NCI-H1930 (cell line): ENCODE measurements at places on chromosomes 11 and 22.

DNA sequence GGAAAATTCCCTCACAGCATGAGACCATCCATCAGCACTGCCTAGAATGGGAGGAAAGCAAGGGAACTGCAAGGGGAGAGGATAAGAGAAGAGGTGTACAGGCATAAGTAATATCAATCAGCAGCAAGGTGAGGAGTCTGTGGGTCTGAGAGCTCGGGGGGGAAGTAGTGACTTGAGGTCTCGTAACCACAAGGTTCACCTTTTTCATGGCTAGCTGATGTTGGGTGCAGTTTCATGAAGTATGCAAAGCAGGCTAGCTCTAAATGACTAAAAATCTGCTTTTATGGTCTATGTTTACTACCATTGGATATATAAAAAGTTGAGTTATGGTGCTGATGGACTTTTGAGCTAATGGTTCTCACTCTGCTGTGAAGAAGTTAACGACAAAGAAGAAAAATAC, 35.8 kb downstream of the OR4C6 start:
- DNase-seq = no peak

GRCh38 chr11:64854534-64855502, 10.4 kb upstream of the CDC42BPG start:
- DNase-seq = no peak

DNA sequence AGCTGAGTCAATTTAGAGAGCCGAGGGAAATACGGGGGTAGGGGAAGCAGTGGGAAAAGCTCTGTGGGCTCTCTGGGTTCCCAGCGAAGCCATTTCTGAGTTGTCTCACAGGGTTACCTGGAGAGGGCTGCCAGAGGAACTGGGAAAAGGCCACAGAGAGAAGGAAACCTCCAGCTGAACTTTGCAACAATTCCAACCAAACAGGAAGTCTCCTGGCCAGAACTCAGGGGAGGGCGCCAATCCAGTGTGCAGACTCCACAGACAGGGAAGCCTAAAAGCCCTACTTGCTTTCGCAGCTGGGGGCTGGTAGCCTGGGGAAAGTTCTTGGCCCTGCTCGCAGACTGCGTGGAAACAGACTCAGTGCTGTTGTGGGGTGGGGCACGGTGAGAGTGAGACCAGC, 23.1 kb upstream of the GNAZ start:
- DNase-seq = no peak

- no peak for DNase-seq
These were observed 2.3 kb downstream of the RASL10A start for GRCh38 chr22:29313126-29313575.

DNA sequence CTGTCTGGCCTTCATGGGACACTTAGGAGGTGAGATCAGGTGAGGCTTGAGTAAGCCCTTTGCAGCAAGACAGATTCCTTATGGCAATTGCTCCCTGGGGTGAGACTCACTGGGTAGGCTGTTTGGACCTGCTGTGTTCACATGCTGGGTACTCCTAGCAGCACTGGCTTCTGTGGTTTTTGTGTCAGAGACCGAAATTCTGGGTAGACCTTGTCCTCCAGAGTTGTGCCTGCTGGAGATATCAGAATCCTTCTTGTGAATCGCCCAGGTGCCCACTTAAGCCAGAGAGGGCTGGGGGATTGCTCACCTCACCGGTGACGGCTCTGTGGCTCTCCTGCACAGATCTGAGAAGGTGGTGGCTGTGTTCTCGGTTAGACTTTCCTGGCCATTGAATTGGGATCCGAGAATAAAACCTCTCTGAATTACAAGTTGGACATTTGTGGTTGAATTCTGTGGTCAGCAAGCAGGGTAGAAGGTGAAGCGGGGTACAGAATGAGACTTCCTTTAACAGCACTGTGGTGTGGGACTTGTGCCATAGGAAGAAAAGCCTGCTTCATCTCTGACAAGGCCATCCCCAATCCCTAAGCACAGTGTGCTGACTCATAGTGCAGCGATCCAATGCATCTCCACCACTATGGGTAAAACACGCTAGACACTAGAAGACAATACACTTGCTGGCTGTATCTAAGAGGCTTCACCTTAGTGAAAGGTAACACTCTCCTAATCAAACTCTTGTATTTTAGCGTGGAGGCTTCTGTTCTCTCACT, 52.5 kb upstream of the TTC12 start:
- DNase-seq = no peak

DNA sequence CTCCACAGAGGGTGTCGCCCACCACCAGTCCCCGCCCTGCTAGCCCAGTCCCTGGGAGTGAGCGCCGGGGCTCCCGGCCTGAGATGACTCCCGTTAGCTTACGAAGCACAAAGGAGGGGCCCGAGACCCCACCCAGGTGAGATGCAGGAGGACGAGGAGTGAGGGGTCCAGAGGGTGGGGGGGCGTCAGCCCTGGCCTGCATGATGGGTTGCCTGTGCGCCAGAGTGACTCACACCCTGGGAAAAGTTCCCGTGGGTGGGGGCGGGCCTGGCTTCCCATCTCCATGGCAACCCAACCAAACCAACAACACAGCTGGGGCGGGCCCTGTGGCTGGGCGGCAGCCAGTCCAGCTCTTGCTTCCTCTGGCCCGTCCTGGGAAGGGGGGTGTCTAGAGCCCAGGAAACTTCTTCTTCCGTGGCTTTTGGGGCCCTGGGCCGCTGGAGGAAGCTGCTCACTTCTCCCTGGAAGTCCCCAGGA, 4.5 kb downstream of the GAS2L1 start:
- no peak for DNase-seq

GRCh38 chr11:88174709-88175568, at the start of gene RAB38:
RAB38 (minus strand) TSS chr11:88175443; CDS start chr11:88175384, 59 bp downstream.
- DNase-seq = peak; percentile 22

- no peak for DNase-seq
These were observed 34.0 kb downstream of the IRAG1 start for GRCh38 chr11:10659339-10660216.

GRCh38 chr11:119298726-119299125, 18.2 kb downstream of the MCAM start:
- no peak for DNase-seq

GRCh38 chr11:10926801-10927211, 69.0 kb upstream of the ZBED5 start:
- no peak for DNase-seq

GRCh38 chr11:15406851-15407351, 292.2 kb downstream of the INSC start:
- DNase-seq = no peak

DNA sequence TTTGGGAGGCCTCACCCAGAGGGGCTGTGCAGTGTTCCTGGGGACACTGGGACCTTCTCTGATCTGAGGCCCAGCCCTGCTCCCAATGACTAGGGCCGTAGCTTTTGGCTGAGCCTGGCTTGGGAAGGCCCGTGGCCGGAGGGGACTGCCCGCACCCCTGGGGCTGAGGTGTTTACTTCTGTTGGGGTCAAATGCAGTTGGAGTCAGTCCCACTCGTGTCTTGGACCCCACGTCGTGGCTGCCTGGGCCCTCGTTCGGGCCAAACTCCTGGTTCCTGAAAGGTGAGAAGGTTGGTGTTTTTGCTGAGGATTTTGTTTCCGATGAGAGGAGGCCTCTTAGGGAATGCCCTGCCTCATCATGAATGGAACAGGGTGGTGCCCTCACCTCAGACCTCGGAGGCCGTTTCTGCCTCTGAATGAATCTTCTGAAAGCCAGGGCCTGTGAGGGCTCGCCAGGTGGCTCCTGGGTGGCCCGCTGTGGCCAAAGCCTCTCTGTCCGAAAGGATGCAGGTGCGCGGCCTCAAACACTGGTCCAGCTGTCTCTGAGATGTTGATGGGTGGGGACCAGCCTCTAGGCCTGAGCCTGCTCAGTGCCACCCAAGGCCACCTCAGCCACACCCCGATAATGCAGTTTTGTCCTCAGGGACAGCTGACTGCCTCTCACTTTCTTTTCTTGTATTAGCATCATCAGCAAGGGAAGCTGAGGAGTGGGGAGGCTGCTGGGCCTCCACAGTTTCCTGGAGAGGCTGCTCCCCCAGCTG, 40.3 kb upstream of the A4GALT start:
- DNase-seq = no peak

- DNase-seq = no peak
These were observed 5.4 kb upstream of the SAC3D1 start for GRCh38 chr11:65035579-65035978.

DNA sequence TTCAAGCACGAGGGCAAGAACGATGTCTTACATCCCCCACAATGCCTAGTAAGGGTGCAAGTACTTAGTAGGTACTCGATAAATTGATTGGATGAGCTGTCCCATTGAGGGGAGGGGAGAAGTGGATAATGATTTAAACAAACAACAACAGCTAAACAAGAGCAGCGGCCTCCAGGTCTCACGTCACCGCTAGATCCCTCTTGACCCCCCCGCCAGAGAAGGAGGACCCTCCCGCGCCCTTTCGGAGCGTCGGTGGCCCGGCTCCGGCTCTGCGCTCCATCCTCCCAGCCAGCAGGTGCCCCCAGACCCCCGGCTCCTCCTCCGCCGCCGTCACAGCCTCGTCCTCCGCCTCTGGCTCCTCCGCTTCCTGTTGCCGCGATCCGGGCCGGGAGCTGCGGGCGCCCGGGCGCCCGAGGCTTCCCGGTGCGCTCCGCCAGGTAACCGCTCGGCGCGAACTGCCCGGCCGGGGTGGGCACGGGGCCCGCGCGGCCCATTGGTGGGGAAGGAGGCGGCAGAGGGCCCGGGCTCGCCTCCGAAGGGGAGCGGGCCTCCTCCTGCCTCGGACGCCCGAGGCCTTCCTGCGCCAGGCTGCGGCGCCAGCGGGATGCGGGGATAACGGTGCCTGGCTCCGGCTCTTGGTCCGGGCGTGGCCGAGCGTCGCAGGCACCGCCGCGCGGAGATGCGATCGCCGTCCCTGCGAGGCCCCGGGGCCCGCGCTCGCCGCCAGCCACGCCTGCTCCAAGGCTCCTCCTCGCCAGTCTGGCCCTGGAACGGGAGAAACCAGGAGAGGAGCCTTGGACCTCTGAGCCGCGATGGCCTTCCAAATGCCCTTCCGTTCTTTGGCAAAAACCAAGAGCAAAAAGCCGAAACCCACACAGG, at the start of gene TLCD5:
TSS of gene TLCD5 (plus strand) at position 368 of the 879 bp plus-strand sequence. CDS start 2,143 bp downstream, outside the sequence.
- peak; percentile 73 for DNase-seq

DNA sequence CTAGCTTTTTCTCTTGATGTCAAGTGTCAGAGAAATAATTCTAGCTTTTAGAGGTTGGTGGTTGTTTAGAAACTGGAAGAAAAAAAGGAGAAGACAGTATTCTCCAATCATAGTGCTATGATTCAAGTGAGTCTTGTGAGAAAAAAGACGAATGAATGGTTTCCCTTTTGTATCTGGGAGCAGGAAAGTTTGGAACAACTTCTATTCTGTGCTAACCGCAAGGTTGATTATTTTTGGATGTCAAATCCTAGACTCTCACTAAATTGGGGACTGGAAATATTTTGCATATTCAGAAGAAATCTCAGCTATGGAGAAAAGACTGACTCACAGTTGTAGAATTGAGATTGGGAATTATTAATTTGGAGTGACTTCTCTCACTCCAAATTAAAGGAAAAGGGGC, 69.2 kb downstream of the SYT13 start:
- DNase-seq = no peak

DNA sequence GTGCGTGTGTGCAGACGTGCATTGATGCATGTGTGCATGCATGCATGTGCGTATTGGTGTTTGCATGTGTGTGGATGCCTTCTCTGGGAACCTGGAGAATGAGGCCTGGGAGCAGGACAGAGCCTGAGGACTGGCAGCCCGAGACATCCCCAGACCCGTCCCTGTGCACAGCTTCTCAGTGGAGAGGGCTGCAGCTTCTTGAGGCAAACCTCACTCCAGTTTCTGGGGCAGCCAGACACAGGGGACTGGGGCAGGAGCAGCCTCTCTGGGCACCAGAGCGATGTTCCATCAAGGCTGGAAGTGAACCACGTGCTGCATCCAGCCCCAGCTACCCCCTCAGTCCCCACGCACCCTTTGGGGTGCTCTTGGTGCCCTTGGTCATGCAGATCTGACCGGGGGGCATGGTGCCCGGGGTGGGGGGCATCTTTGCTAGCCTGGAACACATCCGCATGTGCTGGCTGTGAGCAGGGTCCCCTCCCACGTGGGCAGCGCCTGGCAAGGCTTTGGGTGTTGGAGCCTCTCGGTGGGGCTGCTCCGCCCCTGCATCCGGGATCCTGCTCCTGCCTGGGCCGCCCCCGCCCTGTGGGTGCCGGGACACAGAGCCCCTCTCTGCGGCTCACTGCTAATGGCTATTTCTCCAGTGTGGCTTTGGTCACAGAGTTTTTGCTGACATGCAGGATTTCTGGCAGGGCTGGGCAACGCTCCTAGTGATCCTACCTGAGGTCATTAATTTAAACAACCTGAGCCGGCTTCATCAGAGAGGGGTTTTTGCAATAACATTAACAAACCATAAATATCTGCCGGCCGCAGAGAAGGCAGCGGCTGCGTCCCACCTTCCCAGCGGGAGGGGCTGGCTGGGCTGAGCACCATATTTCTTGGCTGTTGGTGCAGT, 434.7 kb downstream of the TBC1D22A start:
- DNase-seq = no peak

GRCh38 chr11:38700111-38700510, 2102.1 kb upstream of the RAG2 start:
- DNase-seq = no peak

DNA sequence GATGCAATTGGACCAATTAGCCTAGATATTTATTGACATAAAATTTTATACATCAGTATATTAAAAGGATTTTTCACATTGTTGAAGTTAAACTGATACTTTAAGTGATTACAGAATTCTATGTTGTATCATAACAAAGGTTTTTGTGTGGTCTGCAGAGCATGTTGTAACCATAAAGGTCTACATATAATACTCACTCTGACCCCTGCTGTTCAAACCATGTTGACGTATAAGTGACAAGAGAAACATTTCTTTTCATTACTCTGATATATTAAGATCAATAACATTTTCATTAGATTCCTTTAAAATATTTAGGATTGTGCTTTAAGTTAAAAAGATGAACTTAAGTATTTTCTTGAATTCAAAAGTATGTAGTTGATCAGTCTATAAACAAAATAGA, 63.9 kb downstream of the GAS2 start:
- DNase-seq = peak; percentile 8

- DNase-seq = no peak
These were observed 16.8 kb downstream of the NUCB2 start for GRCh38 chr11:17293311-17293710.

DNA sequence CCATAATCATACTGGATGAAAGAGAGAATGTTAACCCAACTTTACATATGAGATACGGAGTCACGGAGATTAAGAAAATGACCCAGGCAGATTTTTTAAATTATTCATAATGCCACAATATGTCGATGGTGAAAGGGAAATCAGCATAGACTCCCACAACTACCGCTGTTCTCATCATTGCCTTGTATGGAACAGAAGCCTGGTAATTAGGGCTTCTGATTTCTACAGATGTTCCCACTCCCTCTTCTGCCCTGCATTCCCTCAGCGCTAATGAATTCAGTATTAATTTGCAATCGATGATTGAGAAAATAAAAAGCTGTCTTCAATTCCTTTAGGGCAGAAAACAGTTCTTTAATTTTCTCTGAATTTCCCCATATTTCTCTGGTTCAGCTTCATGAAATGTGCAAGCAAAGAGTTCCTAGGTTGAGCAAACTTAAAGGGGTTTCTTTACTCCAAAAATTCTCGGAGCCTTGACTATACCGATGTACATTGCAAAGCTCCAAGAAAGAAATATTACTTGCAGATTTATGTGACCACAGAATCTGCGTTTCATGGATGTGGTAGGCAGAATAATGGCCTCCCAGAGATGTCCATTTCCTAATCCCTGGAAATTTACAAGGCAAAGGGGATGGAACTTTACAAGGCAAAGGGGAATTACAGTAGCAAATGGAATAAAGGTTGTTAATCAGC, 134.9 kb upstream of the ZC3H12C start:
- no peak for DNase-seq
